ENCODE measurements at places on chromosomes 5 and 9.

DNA sequence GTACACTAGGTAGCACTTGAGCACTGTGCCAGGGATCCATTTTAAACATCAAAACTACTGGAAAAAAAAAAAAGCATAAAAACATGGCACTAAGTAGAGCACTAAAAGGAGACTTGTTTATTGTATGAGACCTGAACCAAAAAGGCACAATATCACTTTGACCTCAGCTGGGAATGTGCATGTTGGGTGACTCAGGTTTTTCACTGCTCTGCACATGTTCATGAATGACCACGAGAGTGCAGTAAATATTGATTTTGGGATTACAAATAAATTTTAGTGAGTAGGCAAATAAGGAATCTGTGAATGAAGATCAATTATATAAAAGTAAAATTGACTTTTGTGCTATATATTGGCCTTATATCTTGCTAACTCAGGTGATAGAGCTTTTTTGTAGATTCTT, 11.8 kb downstream of the RMI1 start:
- no peaks in the 10 kb centered on the region for H3K27me3 ChIP-seq
- H3K36me3 ChIP-seq, result peaks cover 15% of the 10 kb centered on the region
- H3K27ac ChIP-seq, result no peak overlapping the region
- no peak for DNase-seq
- H3K4me1 ChIP-seq, result no peaks in the 10 kb centered on the region

DNA sequence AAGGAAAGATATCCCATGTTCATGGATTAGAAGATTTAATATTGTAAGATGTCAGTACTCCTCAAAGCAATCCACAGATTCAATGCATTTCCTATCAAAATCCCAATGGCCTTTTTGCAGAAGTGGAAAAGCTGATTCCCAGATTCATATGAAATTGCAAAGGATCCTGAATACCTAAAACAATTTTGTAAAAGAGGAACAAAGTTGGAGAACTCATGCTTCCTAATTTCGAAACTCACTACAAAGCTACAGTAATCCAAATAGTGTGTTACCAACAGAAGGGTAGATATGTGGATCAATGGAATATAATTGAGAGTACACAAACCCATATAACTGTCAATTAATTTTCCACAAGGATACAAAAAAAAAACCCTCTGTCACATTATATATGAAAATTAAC, 154.3 kb upstream of the ZNF618 start:
- no peak overlapping the region for H3K27ac ChIP-seq
- no peak overlapping the region for H3K4me3 ChIP-seq
- DNase-seq, result no peak
- no peaks in the 10 kb centered on the region for H3K27me3 ChIP-seq
- no peaks in the 10 kb centered on the region for H3K36me3 ChIP-seq

- H3K4me3 ChIP-seq, result no peak overlapping the region
- no peaks in the 10 kb centered on the region for H3K4me1 ChIP-seq
- no peaks in the 10 kb centered on the region for H3K27me3 ChIP-seq
- H3K36me3 ChIP-seq, result no peaks in the 10 kb centered on the region
- no peak overlapping the region for H3K27ac ChIP-seq
- DNase-seq, result peak; percentile 57
Measured at GRCh38 chr5:164597293-164597900, 1092.0 kb downstream of the MAT2B start.

GRCh38 chr9:71121275-71122021, at the start of gene TRPM3:
Gene TRPM3, minus strand, starts transcription at chr9:71121621. Its CDS starts 267 bp downstream, at chr9:71121354.
- DNase-seq, result peak; percentile 91
- H3K4me3 ChIP-seq, result peak within 1 kb of the TSS; percentile 92
- H3K27me3 ChIP-seq, result no peaks in the 10 kb centered on the region
- H3K4me1 ChIP-seq, result peaks cover 64% of the 10 kb centered on the region
- peak within 1 kb of the TSS; percentile 98 for H3K27ac ChIP-seq
- H3K36me3 ChIP-seq, result peaks cover 13% of the 10 kb centered on the region

DNA sequence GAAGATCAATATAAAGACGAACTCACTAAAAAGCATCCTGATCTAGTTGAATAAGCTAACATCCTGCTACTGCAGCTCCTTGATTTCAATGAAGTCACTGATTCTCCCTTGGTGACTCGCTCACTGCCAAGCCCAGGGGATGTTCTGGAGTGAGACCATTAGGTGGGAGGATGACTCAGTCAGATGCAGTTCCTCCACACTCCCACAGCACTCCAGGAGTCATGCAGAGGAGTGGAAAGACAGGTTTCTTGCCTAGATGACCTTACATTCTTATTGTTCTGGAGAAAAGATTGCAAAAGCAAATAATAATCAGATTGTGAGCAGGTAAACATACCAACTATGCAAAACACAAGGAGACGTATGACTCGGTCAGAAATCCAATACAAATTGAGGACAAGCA, 15.3 kb downstream of the GCNT4 start:
- H3K4me1 ChIP-seq, result no peaks in the 10 kb centered on the region
- H3K27ac ChIP-seq, result no peak overlapping the region
- H3K27me3 ChIP-seq, result no peaks in the 10 kb centered on the region
- H3K36me3 ChIP-seq, result no peaks in the 10 kb centered on the region
- DNase-seq, result no peak

- no peaks in the 10 kb centered on the region for H3K27me3 ChIP-seq
- no peak overlapping the region for H3K27ac ChIP-seq
- peaks cover 29% of the 10 kb centered on the region for H3K4me1 ChIP-seq
- H3K4me3 ChIP-seq, result no peak overlapping the region
- no peaks in the 10 kb centered on the region for H3K36me3 ChIP-seq
Measured at GRCh38 chr9:136609838-136610311, 52.8 kb upstream of the EGFL7 start.

- H3K27me3 ChIP-seq, result no peaks in the 10 kb centered on the region
- DNase-seq, result no peak
- H3K36me3 ChIP-seq, result no peaks in the 10 kb centered on the region
- H3K27ac ChIP-seq, result no peak overlapping the region
- H3K4me1 ChIP-seq, result peaks cover 12% of the 10 kb centered on the region
- no peak overlapping the region for H3K4me3 ChIP-seq
Measured at GRCh38 chr5:62314213-62314830, 8.3 kb downstream of the KIF2A start.

DNA sequence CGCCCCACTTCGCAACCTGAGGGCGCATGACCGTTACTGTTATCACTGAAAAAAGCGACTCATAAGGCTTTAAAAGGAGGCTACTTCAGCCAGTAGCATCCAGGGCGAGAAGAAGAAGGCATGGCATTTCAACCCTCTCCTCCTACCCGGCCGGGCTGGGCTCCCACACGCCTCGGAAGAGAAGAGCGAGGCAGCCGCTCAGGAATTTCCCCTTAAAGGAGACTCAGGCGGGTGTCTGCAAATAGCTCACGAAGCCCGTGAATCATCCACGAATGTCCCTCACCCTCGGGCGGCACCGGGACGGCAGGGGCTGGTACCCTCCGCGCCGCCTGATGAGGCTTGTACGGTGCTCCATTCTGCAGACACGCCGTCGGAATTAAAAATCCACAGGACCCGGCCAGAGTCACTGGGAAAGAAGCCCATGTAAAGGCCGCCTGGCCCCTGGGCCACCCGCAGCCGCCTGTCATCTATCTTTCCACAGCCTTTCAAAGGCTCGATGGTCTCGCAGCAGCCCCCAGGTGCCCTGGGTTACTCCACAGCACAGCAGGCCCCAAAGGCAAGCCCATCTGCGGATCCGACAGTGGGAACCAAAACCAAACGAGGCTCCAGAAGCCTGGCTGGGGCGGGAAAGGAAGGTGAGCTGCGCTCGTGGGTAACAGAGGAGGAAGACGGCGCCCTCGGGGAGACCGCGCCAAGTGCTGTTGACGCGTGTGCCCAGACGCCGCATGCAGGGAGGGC, 11.8 kb downstream of the SLC12A7 start:
- H3K27ac ChIP-seq, result peak overlapping the region; percentile 29
- no peak overlapping the region for H3K4me3 ChIP-seq

DNA sequence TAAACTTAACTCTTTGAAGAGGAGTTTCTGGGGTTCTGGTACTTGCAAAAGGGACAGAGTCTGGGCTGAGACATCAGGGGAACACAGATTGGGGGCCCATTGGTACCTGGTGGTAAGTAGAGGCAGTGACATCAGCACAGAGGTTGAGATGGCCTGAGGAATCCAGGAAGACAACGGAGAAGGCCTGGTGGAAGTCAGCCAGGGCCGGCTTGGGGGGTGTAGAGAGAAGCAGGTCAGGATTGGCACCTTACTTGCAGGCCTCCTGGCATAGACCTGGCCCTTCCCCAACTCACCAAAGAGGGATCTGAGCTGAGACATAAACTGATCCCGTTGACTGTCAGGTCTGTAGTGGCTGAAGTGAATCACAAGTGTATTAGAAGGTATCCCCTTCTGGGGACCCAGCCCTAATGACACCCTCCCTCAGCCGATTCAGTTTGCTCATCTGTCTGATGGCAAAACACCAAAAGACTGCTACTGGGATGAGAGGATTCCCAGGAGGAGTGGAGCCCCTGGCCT, 5.5 kb downstream of the NOL6 start:
- H3K4me3 ChIP-seq, result no peak overlapping the region
- no peaks in the 10 kb centered on the region for H3K27me3 ChIP-seq
- H3K27ac ChIP-seq, result no peak overlapping the region
- H3K4me1 ChIP-seq, result no peaks in the 10 kb centered on the region
- DNase-seq, result no peak

- peaks cover 4% of the 10 kb centered on the region for H3K4me1 ChIP-seq
- no peak overlapping the region for H3K4me3 ChIP-seq
- no peak for DNase-seq
- H3K27me3 ChIP-seq, result no peaks in the 10 kb centered on the region
Measured at GRCh38 chr5:138668451-138669380, 84.5 kb upstream of the CTNNA1 start.

GRCh38 chr9:81227507-81228245, 461.7 kb downstream of the TLE1 start:
- H3K4me1 ChIP-seq, result peaks cover 25% of the 10 kb centered on the region
- no peaks in the 10 kb centered on the region for H3K27me3 ChIP-seq
- H3K36me3 ChIP-seq, result no peaks in the 10 kb centered on the region
- DNase-seq, result peak; percentile 14
- H3K4me3 ChIP-seq, result no peak overlapping the region

GRCh38 chr5:64347309-64347708, 158.5 kb upstream of the RGS7BP start:
- H3K4me3 ChIP-seq, result no peak overlapping the region
- no peaks in the 10 kb centered on the region for H3K4me1 ChIP-seq
- no peaks in the 10 kb centered on the region for H3K27me3 ChIP-seq
- peak; percentile 2 for DNase-seq
- H3K36me3 ChIP-seq, result no peaks in the 10 kb centered on the region
- H3K27ac ChIP-seq, result no peak overlapping the region

GRCh38 chr9:63816751-63817621, 1468.0 kb downstream of the FOXD4L5 start:
- H3K4me3 ChIP-seq, result peak overlapping the region; percentile 39
- no peak overlapping the region for H3K27ac ChIP-seq
- peaks cover 57% of the 10 kb centered on the region for H3K27me3 ChIP-seq
- no peaks in the 10 kb centered on the region for H3K4me1 ChIP-seq

GRCh38 chr5:28975508-28975907, 1937.1 kb upstream of the CDH9 start:
- H3K27me3 ChIP-seq, result no peaks in the 10 kb centered on the region
- no peaks in the 10 kb centered on the region for H3K36me3 ChIP-seq
- H3K4me1 ChIP-seq, result no peaks in the 10 kb centered on the region
- no peak for DNase-seq

DNA sequence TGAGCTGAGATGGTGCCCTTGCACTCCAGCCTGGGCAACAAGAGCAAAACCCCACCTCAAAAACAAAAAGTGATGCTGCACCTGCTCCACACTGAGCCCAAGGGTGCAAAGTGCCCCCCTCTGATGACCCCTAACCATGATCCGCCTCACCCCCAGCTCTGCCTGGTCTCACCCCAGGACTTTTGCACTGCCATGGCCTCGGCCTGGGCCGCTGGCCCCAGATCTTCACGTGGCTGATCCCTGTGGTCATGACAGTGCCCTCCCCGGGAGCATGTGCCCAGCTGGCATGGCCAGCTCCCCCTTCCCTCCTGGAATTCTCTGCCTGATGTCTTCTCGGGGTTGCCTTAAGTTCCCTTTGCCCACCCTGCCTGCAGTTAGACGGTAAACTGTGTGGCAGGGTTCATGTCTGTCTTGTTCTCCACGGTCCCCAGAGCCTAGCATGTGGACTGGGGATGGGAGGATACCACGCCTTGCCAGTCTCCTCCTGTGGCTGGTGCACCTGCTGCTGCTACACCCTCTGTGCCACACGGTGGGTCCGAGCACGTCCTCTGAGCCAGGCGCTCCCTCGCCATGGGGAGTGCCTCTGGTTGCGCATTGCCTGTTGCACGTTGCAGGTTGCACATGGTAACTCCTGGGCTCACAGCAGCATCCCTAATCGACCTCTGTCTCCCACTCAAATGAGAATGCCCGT, 77.4 kb upstream of the PPP1R26 start:
- H3K36me3 ChIP-seq, result no peaks in the 10 kb centered on the region
- H3K27me3 ChIP-seq, result no peaks in the 10 kb centered on the region
- H3K4me1 ChIP-seq, result no peaks in the 10 kb centered on the region
- no peak for DNase-seq

DNA sequence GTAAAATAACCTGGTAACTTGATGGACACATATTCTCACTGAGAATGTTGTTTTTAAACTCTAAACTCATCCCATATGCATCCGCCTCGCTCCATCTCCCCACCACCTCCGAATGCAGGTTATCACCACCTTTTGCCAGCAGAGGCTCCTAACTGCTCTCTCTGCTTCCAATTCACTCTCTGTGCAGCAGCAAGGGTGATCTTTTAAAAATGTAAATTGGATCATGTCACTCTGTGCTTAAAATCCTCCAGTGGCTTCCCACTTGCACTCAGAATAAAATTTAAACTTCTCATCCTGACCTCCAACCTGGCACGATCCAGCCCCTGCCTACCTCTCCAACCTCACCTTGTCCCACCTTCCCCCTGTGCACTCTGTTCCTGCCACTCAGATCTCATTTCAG, 317.2 kb downstream of the ZSWIM6 start:
- no peak overlapping the region for H3K27ac ChIP-seq
- H3K4me1 ChIP-seq, result no peaks in the 10 kb centered on the region
- H3K36me3 ChIP-seq, result no peaks in the 10 kb centered on the region

- H3K27me3 ChIP-seq, result peaks cover 42% of the 10 kb centered on the region
- no peaks in the 10 kb centered on the region for H3K36me3 ChIP-seq
- peaks cover 11% of the 10 kb centered on the region for H3K4me1 ChIP-seq
- H3K27ac ChIP-seq, result no peak overlapping the region
- H3K4me3 ChIP-seq, result peak overlapping the region; percentile 44
Measured at GRCh38 chr5:161846746-161847145, 1.2 kb upstream of the GABRA1 start.

- H3K4me1 ChIP-seq, result peaks cover 24% of the 10 kb centered on the region
- peak; percentile 73 for DNase-seq
- H3K4me3 ChIP-seq, result no peak overlapping the region
- no peaks in the 10 kb centered on the region for H3K36me3 ChIP-seq
- H3K27me3 ChIP-seq, result no peaks in the 10 kb centered on the region
Measured at GRCh38 chr9:91572044-91572443, 148.4 kb upstream of the NFIL3 start.

Measured in neural progenitor cell (in vitro differentiated cells).